ENCODE measurements at places on chromosomes 13 and 19. TPM values are rescaled to one million over a fixed set of nuclear protein-coding genes. Genes with fewer than 3 reads are reported as not detected.

DNA sequence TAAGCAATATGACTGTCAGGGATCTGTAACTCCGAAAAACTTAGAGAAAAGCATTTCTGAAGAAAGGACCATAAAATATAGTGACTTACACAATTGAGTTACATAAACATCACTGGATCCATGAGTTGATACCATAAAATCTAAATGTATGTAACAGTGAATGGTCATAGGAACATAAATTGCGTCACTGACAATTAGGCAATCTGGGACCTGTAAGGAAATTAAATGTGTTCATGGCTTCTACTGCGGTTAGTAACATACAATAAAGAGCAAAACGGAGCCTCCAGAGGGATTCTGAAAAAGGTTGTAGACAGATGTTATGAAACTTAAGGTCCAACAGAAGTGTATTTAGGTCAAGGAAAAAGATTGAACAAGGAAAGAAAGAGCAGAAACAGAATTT is 27.1 kb downstream of the POU4F1 start:
- ATAC-seq: no peak

DNA sequence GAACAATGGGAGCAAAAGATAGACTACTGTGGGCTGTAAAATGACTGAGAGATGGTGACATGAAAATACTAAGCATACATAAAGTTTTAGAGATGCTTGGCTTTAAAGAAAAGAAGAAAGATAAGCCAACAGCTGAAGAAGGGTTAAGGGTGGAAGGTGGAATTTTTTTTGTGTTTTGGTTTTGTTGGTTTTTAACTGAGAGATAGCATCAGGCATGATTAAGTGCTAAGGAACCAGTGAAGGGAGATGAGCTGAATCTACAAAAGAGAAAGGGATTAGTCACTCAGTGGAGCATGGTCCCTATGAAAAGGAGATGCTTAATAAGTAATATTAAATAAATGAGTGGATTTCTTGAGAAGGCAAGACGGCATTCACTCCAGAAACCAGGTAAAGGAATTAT is 12.5 kb upstream of the TBC1D4 start:
- ATAC-seq: no peak

DNA sequence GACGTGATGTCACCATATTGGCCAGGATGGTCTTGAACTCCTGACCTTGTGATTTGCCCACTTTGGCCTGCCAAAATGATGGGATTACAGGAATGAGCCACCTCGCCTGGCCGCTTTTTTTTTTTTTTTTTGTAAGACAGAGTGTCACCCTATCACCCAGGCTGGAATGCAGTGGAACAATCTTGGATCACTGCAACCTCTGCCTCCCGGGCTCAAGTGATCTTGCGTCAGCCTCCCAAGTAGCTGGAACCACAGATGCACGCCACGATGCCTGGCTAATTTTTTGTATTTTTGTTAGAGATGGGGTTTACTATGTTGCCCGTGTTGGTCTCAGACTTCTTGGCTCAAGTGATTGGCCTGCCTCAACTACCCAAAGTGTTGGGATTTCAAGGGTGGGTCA is 28.9 kb upstream of the ZNF808 start:
- ATAC-seq: no peak

DNA sequence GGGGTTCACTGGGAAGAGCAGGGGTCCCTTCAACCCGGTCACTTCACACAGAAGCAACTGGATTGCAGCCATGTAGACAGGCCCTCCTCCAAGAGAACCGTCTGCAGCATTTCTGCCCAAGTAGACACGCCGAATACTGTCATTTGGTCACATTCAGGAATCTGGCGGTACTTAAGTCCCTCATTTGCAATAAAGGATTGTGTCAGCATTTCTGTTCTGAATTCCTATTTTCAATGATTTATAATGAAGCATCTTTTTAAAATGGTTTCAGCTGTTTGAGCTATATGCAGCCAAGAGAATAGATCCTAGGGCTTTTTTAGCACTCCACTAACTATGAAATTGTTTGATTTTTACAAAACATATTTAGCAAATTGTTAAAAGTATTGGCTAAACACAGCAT is 143.5 kb upstream of the SOX1 start:
- ATAC-seq: no peak

GRCh38 chr13:31908696-31909411 is 122.7 kb upstream of the FRY start:
- no peak for ATAC-seq

- ATAC-seq: no peak
Observed at GRCh38 chr13:111303559-111303958, 16.9 kb upstream of the TEX29 start.

DNA sequence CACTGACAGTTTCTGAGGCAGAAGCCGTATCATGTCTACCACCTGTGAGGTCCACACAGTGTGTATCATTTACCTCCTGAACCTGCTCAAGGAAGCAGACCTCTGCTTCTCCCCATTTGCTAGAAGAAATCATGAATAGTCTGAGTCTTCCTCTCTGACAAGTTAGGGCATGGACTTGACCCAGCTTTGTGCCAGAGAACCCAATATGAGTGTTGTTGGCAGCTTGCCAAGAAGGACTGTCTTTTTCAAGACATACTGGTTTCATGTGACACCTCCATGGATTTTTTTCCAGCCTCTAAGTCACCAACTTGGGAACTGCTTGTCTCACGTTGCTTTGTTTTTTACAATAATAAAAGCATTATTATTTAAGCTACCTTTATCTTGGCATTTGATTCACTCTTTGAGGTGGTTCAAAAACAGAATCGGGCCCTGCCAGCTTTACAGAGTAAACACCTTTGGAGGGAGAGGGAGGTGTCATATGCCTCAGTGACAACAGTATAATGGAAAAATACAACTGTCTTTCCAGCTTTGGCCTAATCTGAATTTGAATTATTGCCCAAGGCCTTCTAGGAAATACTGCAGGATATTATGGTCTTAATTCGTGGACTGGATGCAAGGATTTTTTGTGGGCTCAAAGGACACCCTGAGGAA is 9.6 kb downstream of the ZNF211 start:
- ATAC-seq: peak; percentile 85

- ATAC-seq: no peak
Observed at GRCh38 chr19:11180346-11180745, 17.0 kb downstream of the KANK2 start.

DNA sequence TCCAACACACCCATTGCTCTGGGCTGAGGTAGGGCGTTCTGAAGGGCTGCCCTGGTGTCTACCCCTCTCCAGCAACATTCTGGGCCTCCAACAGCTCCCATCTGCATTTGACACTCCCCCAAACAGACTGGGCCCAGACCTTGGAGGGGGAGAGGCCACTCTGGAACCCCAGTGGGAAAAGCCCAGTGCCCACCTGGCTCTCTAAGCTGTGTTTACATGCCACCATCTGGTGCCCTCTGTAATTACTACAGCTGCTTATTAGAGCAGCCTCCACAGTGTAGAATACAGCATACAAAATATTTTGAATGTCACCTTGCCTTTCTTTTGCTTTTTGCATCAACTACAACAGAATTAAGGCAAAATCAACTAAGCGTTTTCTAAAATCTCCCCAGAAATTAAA is 35.8 kb upstream of the TM9SF2 start:
- no peak for ATAC-seq

GRCh38 chr13:100245104-100245503 is 156.2 kb downstream of the PCCA start:
- ATAC-seq: no peak

GRCh38 chr19:3604987-3605343 is 1.7 kb downstream of the TBXA2R start:
- ATAC-seq: no peak

DNA sequence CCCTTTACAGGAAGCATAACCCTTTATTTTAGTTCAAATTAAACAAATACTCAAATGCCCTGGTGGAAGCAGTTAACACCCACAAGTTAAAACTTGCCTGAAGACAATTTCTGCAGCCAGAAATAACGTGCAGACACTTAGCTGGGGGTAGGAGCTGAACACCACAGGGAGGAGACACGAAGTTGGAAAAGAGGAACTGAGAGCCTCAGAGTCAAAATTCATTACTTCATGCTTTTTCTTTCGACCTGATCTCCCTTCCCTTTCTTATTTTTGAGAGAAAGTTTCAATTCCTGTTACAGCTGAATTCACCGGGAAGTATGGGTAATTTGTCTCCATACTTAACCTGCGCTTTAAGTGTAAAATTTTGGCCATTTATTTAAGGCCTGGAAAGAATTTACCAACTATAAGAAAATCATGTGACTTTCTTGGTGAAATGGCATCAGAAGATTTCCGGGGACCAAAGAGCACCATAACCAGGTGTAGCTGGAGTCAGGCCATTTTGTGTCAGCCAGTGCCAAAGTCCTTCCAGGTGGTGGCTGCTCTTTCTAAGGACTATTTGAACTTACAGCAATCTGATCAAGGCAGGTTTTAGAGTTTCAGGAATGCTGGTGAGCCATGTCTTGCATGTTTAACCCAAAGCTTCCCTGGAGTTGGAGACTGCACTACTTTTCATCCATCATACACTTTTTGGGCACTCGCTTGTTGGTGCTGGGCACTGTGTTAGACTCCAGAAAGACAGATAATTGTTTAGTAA is 46.5 kb upstream of the RCBTB2 start:
- peak; percentile 66 for ATAC-seq

- no peak for ATAC-seq
Observed at GRCh38 chr13:100440751-100441425, 147.7 kb downstream of the GGACT start.

- ATAC-seq: no peak
Observed at GRCh38 chr19:40692212-40692551, 1.7 kb upstream of the NUMBL start.

Gene ZNF823
- total RNA-seq: 8.4 TPM

Gene SLC25A15
- 5.9 TPM for total RNA-seq

Gene TSPAN16
- total RNA-seq: not detected

Gene ZNF534
- not detected for total RNA-seq

Gene SIGLECL1
- not detected for total RNA-seq

Gene SHC2
- 1.7 TPM for total RNA-seq

Gene PLEKHA4
- 8.1 TPM for total RNA-seq

Gene CGB5
- total RNA-seq: not detected
